ENCODE measurements at places on chromosomes 4 and X.

GRCh38 chrX:132489578-132490419 lies 961 bp upstream of the MBNL3 start:
- DNase-seq, result peak; percentile 44

GRCh38 chr4:94558392-94558904 lies 106.7 kb downstream of the PDLIM5 start:
- DNase-seq, result no peak

DNA sequence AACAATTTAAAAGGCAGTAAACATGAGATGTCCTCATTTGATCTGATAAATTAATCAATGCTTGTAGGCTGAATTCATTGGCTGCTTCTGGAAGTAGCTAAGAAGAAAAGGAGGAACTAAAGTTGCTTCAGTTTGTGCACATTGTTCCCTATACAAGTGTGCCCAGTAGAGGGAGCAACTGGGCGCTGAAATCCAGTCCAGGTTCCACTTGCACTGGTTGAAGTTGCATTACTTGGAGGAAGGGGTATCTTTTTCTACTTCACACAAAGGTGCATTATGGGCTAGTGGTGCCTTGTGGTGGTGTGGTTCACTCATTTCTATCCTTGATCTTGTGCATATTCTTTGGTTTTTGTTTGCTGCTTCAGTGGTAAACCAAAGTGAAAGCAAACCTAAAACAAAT lies 67.9 kb upstream of the SOX3 start:
- DNase-seq, result peak; percentile 20

GRCh38 chrX:39513836-39514235 lies 583.9 kb downstream of the BCOR start:
- no peak for DNase-seq

- DNase-seq, result no peak
These were observed 37.9 kb upstream of the FGFBP2 start for GRCh38 chr4:16000708-16001483.

GRCh38 chr4:92387459-92388069 lies 83.8 kb downstream of the GRID2 start:
- no peak for DNase-seq

- DNase-seq, result no peak
These were observed 4.5 kb upstream of the SETD7 start for GRCh38 chr4:139560406-139561104.

DNA sequence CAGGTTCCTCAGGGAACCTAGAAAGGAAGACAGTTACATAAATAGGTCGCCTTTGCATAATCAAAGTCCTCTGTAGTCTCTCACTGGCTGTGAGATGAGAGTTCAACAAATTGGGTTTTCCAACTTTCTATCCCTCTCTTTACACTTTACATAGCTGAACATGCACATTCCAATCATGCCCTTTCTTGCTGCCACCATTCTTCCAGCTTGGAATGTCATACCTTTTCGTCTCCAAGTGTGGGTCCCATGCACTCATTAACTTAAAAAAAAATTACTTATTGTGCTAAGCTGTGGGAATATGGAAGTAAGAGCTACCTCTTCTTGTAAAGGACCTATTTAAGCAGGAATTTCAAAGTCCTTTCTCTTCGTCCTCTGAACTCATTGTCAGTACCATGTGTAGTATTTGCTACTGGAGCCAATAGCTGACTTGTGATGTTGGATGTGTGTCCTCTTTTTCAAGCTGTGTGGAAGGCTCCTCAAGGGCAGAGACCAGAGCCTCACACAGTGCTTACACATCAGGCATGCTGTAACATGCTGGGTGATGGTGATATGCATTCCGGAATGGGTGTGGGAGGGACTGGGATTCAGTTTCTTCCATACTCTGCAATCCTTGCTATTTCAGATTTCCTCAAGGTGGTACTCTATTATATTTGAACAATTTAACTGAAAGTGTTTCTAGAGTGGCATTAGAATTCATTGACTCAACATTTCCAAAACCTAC lies 7.1 kb downstream of the ENOPH1 start:
- no peak for DNase-seq

GRCh38 chr4:143667461-143667860 lies 33.0 kb downstream of the FREM3 start:
- DNase-seq, result no peak

DNA sequence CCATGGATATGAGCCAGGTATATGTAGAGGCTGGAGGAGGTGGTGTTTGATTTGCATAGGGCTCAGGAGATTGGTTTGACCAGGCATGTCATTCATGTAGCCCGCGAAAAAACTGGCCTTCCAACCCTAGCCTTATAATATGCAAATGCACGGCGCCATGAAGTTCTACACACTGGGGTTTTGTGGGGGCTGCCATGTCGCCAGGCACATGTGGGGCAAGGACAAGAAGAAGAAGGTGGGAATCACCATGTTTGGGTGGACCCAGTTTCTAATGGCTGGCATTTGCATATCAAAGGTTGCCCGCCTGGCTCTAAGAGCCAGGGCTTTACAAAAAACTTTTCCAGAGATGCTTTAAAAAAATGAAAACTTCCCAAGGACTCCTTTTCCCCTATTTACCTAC lies 1251.0 kb downstream of the PCDH18 start:
- DNase-seq, result no peak

- peak; percentile 6 for DNase-seq
These were observed 41.8 kb downstream of the FNIP2 start for GRCh38 chr4:158810487-158811215.

DNA sequence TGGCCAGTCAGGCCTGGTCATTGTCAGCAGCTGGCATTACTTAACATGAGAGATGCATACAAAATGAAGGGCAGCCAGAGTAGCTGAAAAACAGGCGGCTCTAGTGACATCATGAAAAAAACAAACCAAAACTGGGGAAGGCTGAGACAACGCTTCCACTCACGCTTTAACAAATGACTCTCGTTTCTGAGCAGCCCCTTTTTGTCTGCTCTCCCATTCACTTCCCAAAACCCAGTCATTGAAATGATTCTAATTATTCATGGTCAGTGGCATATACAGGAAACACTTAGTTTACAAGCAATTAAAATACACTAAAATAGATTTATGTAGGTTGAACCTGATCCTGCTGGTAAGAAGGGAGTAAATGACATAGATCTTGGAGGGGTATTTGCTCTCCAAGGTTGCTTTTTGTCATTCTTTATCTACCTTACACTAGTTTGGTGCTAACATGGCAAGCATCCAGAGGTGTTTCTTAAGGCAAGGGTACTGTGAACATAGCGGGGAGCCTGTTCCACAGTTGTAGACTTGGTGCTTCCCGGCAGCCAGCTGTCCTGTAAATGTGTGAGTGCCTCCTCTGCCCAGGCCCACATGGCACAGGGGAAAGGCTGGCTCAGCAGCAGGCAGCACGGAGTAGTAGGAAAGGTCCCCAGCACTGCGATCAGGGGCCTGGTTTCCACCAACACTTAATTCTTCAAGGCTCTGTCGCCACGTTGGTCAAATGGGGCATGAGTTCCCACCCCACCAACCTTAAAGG lies 61.2 kb upstream of the CITED1 start:
- DNase-seq, result no peak

- no peak for DNase-seq
These were observed 65.4 kb downstream of the CCKAR start for GRCh38 chr4:26424838-26425237.

DNA sequence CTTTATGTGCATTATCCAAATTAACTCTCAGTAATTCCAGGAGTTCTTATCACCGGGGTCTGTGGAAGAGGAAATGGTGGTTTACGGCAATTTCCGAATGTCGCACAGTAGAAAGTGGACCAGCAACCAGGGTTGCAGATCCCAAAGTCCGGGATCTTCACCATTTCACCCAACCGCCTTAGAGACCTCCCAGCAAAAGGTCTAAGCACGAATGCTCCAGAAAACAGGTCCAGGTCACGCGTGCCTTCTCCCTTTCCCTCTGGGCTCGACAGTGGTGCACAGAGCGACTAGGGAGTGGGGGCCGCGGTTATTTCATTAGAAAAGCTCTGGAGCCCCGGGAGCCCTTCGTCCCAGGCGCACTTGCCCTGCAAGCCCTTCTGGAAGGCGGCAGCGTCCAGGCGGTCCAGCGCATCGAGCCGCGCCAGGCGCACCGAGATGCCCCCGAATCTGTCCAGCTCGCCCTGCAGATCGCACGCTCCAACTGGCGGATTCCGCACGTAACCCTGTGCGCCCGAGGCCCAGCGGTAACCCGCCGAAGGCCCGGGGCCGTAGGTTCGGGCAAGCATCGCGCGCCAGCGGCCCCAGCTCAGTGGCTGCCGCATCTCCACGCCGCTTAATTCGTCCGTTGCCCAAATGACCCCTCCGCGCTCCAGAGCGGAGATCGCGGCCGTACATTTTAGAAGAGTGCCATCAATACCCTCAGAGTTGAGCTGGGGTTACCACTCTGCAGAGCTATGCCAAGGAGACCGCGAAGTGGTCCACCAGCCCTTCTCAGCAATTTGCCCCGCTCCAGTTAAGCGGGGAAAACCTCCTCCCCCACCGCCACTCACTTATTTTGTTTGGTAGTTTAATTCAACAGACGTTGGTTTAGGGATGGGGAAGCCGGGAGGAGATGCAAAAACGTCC lies at the start of gene NUDT6:
Gene NUDT6 (minus strand): TSS at position 627 of the 906 bp plus-strand sequence. CDS start 25 bp downstream, at position 602.
- peak; percentile 52 for DNase-seq

DNA sequence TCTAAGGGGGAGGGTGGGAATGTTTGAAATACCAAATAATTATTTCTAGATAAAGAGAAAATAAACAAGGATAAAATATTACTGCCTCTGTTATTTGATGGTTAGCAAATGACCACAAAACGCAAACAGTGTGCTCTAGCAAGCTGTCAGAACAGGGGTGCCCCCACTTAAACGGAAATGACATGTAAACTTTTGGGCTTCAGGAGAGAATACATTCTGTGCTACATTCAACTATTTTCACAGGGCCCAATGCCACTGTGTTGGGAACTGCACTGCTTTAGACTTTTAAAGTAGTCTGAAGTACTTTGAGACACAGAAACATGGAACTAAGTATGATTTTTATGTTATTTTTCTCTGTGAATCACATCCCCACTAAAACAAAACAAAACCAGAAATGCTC lies 14.1 kb downstream of the CD40LG start:
- no peak for DNase-seq

- no peak for DNase-seq
These were observed 56.1 kb upstream of the TMEM131L start for GRCh38 chr4:153409924-153410501.

GRCh38 chr4:19478791-19479190 lies 772.9 kb upstream of the SLIT2 start:
- DNase-seq, result no peak

GRCh38 chr4:6115342-6115741 lies 85.0 kb downstream of the JAKMIP1 start:
- DNase-seq, result no peak

DNA sequence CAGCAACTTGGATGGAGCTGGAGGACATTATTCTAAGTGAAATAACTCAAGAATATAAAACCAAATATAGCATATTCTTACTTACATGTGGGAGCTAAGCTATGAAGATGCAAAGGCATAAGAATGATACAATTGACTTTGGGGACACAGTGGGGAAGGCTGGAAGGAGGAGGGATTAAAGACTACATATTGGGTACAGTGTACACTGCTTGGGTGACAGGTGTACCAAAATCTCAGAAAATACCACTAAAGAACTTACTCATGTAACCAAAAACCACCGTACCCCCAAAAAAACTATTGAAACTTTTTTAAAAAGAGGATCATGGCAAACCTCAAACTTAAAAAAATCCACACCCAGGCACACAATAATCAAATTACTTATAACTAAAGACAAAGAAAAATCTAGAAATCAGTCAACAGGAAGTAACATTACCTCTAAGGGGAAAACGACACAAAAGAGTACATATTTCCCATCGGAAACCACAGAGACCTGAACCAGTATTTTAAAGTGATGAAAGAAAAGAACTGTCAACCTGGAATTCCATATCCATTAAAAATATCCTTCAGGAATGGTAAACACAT lies 241.8 kb downstream of the PRDM5 start:
- DNase-seq, result no peak
